ENCODE measurements at places on chromosomes 2 and 18.

DNA sequence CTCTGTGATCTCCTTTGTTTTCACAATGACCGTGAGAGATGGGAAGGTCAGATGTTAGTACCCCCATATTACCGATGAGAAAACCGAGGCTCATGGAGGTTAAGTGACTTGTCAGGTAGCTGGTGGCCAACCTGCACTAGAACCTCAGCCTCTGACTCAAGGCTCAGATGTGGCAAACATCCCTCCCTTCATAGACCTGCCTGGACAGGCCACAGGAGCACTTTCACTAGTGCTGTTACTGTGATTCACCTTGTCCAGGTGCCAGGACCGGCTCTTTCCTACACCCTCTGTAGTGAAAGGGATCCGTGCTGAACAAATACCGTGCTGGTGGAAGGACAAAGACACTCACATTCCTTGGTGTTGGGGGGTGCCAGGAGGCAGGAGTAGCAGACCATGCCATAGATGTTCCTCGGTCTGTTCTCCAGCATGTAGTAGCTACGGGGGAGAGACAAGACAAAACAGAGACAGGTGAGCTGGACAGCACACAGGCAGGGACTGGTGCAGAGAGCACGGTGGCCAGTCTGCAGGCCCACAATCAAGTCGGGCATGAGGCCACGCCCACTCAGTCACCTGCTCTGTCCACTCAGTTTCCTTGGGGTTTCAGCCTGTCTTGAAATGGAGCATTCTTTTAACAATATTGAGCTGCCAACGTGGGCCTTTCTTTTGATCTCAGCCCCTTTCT is 65.9 kb downstream of the EDAR start:
- no peak for DNase-seq

GRCh38 chr2:53987336-53987921 is 16.6 kb upstream of the PSME4 start:
- DNase-seq: no peak

DNA sequence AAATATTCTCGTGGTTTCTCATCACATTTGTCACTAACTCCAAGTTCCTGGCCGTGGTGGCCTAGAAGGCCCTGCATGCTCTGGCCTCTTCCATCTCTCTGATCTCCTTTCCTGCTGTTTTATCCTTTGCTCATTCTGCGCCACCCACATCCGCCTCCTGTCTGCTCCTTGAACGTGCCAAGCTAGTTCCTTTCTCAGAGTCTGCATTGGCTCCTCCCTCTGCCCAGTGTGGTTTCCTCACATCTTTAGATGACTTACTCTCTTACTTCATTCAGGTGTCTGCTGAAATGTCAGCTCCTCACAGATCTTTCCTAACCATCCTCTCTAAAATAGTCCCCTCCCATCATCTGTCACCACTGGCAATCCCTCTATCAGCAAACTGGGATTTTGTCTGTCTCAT is 158.6 kb upstream of the RBMS1 start:
- DNase-seq: peak; percentile 28

DNA sequence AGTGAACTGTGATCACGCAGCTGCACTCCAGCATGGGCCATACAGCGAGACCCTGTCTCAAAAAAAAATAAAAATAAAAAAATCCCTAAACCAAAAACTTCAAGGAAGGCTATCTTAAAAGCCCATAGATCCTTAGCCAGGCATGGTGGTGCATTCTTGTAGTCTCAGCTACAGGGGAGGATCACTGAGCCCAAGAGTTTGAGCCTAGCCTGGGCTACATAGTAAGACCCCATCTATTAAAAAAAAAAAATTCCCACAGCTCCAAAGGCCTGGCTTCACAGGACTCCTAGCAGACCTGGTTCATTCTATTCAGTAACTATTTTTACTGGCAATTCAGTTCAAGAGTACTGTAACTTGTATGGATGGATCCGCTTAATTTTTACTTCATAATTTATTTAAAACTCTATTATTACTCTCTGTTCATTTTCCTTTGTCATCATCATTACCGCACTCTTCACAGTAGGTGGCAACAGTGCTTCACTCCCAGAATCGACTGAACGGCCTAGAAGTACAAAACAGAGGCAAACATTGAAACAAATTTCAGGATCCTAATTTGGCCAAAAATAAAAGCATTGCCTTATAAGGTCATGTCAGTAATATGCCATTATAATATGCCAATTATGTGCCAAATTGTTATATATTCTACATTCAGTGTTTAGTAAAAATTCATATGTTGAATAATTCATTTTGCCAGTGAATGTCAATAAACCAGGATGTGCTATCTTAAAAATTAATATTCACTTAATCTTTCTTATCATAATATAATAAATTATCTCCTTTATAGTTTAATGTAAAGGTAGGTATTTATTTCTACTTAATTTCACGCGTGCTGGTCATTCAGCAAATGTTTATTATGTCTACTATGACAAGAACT is 14.3 kb upstream of the STAM2 start:
- no peak for DNase-seq

GRCh38 chr2:109331081-109331480 is 202.1 kb downstream of the SH3RF3 start:
- no peak for DNase-seq

GRCh38 chr2:43132683-43133301 is 93.6 kb downstream of the ZFP36L2 start:
- no peak for DNase-seq

GRCh38 chr2:158782616-158783015 is 12.5 kb upstream of the DAPL1 start:
- DNase-seq: no peak

- DNase-seq: no peak
Observed at GRCh38 chr2:7089284-7089683, 172.1 kb downstream of the RNF144A start.

- no peak for DNase-seq
Observed at GRCh38 chr2:43074592-43075053, 151.8 kb downstream of the ZFP36L2 start.

DNA sequence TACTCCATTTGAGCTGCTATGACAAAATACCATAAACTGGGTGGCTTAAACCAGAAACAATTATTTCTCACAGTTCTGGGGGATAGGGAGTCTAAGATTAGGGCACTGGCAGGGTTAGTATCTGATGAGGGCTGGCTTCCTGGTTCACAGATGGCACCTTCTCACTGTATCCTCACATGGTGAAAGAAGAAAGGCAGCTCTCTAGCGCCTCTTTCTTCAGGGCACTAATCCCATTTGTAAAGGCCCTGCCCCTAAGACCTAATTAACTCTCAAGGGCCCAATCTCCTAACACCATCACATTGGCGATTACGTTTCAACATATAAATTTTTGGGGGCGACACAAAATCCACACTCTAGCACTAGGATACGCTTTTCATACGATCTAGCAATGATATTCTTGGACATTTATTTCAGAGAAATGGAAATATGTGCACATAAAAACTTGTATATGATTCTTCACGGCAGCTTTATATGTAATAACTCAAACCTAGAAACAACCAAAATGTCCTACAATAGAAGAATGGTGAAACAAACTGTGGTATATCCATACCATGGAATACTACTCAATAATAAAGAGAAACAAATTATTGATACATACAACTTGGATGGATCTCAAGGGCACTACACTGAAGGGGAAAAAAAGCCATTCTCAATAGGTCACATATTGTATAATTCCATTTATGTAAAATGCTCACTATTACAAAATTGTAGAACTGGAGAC is 111.0 kb downstream of the BCL2L11 start:
- DNase-seq: no peak

- DNase-seq: no peak
Observed at GRCh38 chr2:18299423-18300212, 260.8 kb downstream of the RDH14 start.

GRCh38 chr18:62186499-62186773 is 420 bp downstream of the PIGN start:
- no peak for DNase-seq

GRCh38 chr2:195410074-195410671 is 246.9 kb upstream of the SLC39A10 start:
- no peak for DNase-seq

GRCh38 chr2:233477548-233478433 is 88.8 kb downstream of the USP40 start:
- DNase-seq: no peak

- DNase-seq: no peak
Observed at GRCh38 chr2:223019987-223020717, 31.8 kb upstream of the KCNE4 start.

DNA sequence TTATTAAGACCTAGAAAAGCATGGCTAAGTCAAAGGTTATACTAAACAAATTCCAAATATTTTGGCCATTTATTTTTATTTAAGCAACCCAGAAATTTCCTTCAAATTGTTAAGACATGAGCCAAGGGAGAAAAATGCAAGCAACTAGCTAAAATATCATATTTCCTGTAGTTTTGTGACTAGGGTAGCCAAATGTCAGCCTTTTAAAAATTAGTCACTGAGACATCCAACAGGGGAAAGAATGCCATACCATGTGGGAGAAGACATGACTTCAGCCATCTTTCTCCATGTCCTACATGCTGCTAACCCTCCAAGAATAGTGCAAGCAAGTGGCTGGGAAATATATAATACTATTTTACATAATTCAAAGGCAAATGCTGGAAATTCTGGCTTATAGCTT is 197.9 kb downstream of the DSEL start:
- DNase-seq: no peak

GRCh38 chr18:28095631-28096030 is 81.3 kb downstream of the CDH2 start:
- DNase-seq: no peak

- no peak for DNase-seq
Observed at GRCh38 chr2:185738679-185739472, at the start of gene FSIP2. FSIP2 (plus strand) TSS chr2:185738804; CDS start chr2:185738895, 91 bp downstream.

DNA sequence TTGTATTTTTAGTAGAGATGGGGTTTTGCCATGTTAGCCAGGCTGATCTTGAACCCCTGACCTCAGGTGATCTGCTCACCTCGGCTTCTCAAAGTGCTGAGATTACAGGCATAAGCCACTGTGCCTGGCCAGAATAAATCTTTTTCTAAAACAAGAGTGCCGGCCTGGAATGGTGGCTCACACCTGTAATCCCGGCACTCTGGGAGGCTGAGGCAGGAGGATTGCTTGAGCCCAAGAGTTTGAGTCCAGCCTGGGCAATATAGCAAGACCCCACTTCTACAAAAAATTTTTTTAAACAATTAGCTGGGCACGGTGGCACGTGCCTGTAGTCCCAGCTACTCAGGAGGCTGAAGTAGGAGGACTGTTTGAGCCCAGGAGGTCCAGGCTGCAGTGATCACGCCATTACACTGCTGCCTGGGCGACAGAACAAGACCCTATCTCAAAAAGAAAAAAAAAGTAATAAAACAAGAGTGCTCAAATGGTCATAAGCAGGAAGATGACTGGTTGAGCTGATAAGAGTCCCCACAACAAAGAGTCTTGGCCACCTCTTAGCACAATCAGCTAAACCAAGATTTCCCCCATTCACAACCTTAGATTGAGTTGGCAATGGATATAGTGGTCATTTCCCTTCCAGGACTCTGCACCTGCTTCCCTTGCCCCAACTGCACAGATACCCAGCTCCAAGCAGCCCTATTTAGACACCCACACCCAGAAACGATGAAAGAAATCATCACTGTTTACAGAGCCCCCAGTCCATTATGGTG is 5.8 kb upstream of the UCN start:
- DNase-seq: no peak

DNA sequence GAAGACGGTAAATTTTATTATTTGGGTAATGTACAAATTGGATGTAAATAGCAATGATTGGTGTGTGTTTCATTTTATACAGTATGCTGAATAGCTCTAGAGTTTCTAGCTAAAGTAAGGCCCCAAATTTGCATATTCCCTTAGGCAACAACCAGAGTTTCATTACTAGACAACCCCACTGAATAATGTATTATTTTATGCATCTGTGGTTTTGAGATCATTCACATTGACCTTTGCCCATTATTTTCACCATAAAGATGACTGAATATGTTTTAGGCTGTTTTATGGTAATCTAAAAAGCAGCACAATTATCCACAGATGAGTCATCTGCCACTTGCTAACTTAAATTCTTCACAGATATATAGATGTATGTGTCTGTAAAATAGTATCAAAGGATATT is 44.5 kb upstream of the C2orf74 start:
- DNase-seq: no peak

DNA sequence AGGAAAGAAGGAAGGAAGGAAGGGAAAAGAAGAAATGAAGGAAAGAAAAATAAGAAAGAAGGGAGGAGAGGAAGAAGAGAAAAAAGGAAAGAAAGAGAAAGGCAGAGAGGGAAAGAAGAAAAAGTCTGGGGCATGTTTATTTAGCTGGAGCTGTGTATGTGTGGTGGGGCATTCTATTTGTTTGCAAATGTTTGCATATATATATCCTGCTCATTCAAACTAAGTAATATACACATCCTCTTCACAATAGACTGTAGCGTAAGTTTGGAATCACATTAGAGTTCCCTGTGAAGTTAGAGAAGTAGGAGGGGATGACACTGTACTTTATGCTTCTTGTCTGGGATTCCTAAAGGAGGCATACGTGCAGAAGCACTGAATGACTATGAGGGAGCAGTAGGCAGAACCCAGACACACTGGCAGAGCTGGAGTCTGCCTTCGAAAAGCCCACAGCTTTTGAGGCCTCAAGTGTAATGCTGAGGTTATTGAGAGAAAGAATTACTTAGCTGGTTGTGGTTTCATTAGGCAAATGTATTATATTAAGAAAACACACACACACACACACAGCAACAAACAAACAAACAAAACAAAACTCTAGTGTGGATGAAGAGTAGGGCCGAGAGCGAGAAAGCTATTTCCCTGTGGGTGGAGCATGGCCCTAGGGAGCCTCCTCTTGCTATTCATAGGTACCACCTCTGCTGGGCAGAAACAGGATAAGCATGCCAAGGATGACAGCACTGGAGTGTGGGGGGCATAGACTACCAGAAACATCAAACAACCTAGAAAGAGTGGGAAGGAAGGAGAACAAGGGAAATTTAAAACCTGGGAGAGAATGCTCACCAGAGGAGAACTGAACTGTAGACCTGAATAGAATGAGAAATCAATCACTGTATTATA is 905.1 kb upstream of the NXPH2 start:
- DNase-seq: no peak

GRCh38 chr18:29969876-29970275 is 1072.7 kb downstream of the DSC3 start:
- DNase-seq: no peak

DNA sequence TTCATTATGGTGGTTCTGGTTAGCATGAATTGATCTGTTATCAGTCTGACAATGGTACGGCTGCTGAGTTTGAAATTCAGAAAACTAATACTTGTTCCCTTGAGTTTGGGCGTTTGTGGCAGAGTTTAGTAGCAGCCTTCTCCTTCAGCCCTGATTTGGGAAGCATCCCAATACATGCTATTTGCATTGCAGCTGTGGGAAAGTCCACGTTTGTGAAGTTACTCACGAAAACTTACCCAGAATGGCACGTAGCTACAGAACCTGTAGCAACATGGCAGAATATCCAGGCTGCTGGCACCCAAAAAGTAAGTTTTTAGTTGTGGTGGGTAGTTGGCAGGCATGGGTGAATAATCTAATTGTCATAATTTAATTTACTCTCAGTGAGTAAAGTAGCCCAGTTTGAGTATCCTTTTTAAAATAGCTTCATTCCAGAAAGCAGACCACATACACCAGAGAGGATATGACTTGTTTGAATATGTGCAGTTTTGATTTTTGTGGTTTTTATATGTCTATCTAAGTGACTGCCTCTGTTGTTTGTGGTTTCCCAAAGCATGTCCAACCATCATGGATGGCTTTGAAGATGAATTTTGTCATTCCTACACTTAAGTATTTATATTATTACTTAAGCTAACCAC is 12.2 kb downstream of the DGUOK start:
- no peak for DNase-seq

- no peak for DNase-seq
Observed at GRCh38 chr2:53641290-53641689, 126.3 kb upstream of the CHAC2 start.

All from stimulated activated CD8-positive, alpha-beta memory T cell treated with anti-CD3 and anti-CD28 coated beads, Interleukin-2, amount 100 ng/mL, for 1 hour (primary cell).